ENCODE measurements at places on chromosomes 7 and 10. TPM values are rescaled to one million over a fixed set of nuclear protein-coding genes. Genes with fewer than 3 reads are reported as not detected.

RAB19 gene
- total RNA-seq = not detected

CPXM2 gene
- 6.8 TPM for total RNA-seq

BET1 gene
- 50.1 TPM for total RNA-seq

CCDC136 gene
- 11.4 TPM for total RNA-seq

NYAP1 gene
- total RNA-seq = 0.83 TPM

OR9A4 gene
- total RNA-seq = not detected

STAG3 gene
- total RNA-seq = 0.88 TPM

CALML5 gene
- total RNA-seq = not detected

FAM25G gene
- not detected for total RNA-seq

NOS3 gene
- 6.5 TPM for total RNA-seq

TRIM24 gene
- 21.0 TPM for total RNA-seq

CPA2 gene
- total RNA-seq = not detected

MRPS17 gene
- 10.7 TPM for total RNA-seq

NRG3 gene
- total RNA-seq = under 0.01 TPM

LRRC4 gene
- total RNA-seq = not detected

ANKRD30A gene
- total RNA-seq = not detected

FAM24A gene
- total RNA-seq = not detected

CTAGE4 gene
- not detected for total RNA-seq

NUTM2B gene
- under 0.01 TPM for total RNA-seq

HDAC9 gene
- total RNA-seq = 3.3 TPM

CH25H gene
- not detected for total RNA-seq

FAM171A1 gene
- total RNA-seq = 27.5 TPM

CDC14C gene
- not detected for total RNA-seq

NXPH1 gene
- not detected for total RNA-seq

GPR141 gene
- not detected for total RNA-seq

MBLAC1 gene
- 2.2 TPM for total RNA-seq

FGL2 gene
- 0.30 TPM for total RNA-seq

SPOCK2 gene
- 0.23 TPM for total RNA-seq

SMARCD3 gene
- total RNA-seq = 41.3 TPM

HTRA1 gene
- total RNA-seq = 227 TPM

SLC39A12 gene
- total RNA-seq = not detected

MOGAT3 gene
- total RNA-seq = not detected

NME8 gene
- not detected for total RNA-seq

PGAM2 gene
- not detected for total RNA-seq

CCL24 gene
- not detected for total RNA-seq

STK17A gene
- 71.3 TPM for total RNA-seq

HNRNPA2B1 gene
- total RNA-seq = 105 TPM

TRIL gene
- total RNA-seq = 0.65 TPM

CYP2C19 gene
- not detected for total RNA-seq

DPYSL4 gene
- total RNA-seq = 6.3 TPM

NPFFR1 gene
- not detected for total RNA-seq

C10orf67 gene
- not detected for total RNA-seq

IKZF1 gene
- not detected for total RNA-seq

MXI1 gene
- 20.2 TPM for total RNA-seq

PODXL gene
- 3.5 TPM for total RNA-seq

PTPRE gene
- total RNA-seq = 9.5 TPM

SH2D4B gene
- total RNA-seq = not detected

UNC5B gene
- total RNA-seq = 46.3 TPM

NEUROG3 gene
- not detected for total RNA-seq

MUC12 gene
- total RNA-seq = 0.60 TPM

ARHGEF35 gene
- total RNA-seq = 0.59 TPM

ITPRID1 gene
- total RNA-seq = not detected

CLDN12 gene
- 60.8 TPM for total RNA-seq

TRIM50 gene
- total RNA-seq = not detected
